ENCODE measurements at places on chromosomes 3 and 15.

DNA sequence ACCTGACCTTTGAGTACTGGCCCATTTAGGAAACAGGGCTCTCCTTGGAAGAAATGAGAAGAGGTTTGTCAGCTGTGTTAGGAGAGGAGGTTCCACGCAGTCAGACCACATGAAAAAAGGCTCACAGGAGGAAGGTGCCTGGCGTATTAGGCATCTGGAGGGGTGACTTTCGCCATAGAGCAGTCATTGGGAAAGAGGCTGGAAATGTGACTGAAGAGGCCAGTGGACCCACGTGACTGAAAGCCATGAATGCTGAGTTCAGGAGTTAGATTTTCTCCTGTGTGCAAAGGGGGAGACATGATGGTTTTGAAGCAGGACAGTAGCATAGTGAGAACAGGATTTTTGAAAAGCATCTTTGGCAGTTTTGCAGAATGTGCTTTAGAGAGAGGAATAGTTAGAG, 29.7 kb upstream of the RNF7 start:
- no peak for DNase-seq

DNA sequence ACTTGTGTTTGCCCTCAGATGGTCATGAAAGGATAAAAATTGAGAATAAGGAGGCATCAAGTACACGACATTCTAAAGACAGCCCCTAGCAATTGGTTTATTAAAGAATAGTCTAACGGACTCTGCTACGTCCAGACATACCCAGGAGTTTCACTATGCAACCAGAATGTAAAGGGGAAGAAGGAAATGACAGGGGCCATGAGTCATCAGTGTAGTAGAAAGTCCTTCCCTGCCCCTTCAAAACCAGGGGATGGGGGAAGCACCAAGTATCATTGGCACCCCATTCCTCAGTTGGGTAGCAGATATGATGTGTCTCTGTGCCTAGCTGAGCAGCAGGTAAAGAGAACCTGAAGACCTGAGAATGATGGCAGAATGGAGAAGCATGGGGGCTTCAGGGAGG, 367.4 kb downstream of the IL20RB start:
- no peak for DNase-seq

DNA sequence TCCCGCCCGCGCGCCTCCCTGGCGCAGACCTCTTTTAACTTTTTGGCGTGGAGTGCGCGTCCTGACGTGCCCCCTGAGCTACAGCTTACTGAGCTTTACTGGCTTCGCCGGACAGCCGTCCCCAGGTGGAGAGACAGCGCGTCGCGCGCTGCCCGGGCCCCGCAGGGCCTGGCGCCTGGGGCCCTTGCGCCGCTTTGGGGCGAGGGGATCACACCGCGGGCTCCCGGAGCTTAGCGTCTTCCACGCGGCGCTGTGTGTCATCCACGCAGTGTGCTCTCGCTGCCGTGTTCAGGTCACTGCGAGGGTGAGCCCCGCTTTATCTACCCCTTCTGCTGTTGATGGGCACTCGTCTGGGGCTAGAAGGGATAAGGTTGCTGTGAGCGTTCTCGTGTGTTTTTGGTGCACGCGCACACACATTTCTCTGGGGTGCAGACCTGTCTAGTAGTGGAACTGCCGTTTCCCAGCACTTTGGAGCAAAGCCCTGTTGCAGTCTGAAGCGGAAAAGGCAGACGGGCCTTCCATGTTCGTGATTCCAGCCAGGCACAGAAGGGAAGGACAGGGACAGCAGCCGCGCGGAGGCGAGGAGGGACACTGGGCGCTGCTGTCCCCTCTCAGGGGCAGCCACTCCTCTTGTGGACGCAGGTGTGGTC, 33.1 kb upstream of the ALDH1L1 start:
- DNase-seq, result no peak

- no peak for DNase-seq
These were observed 243.6 kb downstream of the ARRDC4 start for GRCh38 chr15:98203872-98204660.

DNA sequence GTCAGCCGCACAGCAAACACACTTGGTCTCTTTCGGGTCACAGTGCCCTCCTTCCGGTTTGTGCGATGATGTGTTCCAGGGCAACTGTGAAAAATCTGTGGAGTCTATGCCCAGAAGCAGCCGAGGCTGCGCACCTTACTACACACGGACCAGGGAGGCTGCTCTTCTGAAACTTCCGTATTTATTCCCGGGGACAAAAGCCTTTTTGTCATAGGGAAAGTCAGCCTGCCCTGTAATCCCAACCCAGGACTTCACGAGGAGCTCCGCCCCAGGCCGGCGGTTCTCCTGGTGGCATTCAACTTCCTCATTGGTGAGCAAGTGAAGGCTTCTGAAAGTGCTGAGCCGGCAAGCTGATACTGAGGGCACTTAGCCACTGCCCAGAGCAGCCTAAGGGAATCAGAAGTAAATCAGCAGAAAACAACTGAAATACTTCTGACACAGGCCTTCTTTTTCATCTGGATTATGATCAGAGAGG, 126.5 kb downstream of the FMN1 start:
- DNase-seq, result peak; percentile 39

- no peak for DNase-seq
These were observed 22.8 kb downstream of the TMEM43 start for GRCh38 chr3:14147617-14148016.

GRCh38 chr3:138437281-138437680, 2.9 kb downstream of the ESYT3 start:
- no peak for DNase-seq

GRCh38 chr3:114052216-114052615, 4.1 kb downstream of the CCDC191 start:
- no peak for DNase-seq

GRCh38 chr3:160564949-160565441, 376 bp downstream of the KPNA4 start:
- DNase-seq, result peak; percentile 61
